Muscle of arm (tissue), 14 donors: ENCODE measurements at places on chromosomes 1 and 21. TPM values are rescaled to one million over a fixed set of nuclear protein-coding genes. Genes with fewer than 3 reads are reported as not detected.

The LRRC41 gene
- polyA plus RNA-seq: 60.3 TPM

- DNase-seq: no peak
Observed at GRCh38 chr1:193537266-193538002, 351.0 kb upstream of the B3GALT2 start.

The ADSS2 gene
- polyA plus RNA-seq: 26.6 TPM

GRCh38 chr1:3462356-3463012, 8.0 kb downstream of the ARHGEF16 start:
- DNase-seq: no peak

The OR6N1 gene
- not detected for polyA plus RNA-seq

The LEMD1 gene
- polyA plus RNA-seq: not detected

GRCh38 chr1:201947697-201948008, 1.3 kb upstream of the LMOD1 start:
- no peak for DNase-seq

The NVL gene
- polyA plus RNA-seq: not detected

The CYP2J2 gene
- 38.4 TPM for polyA plus RNA-seq

GRCh38 chr1:239276051-239276450, 110.3 kb upstream of the CHRM3 start:
- DNase-seq: no peak

The DSCAM gene
- polyA plus RNA-seq: 1.9 TPM

GRCh38 chr1:2526824-2527555, 594 bp upstream of the PANK4 start:
- DNase-seq: no peak

- DNase-seq: no peak
Observed at GRCh38 chr21:38834725-38835124, 29.0 kb downstream of the ETS2 start.

DNA sequence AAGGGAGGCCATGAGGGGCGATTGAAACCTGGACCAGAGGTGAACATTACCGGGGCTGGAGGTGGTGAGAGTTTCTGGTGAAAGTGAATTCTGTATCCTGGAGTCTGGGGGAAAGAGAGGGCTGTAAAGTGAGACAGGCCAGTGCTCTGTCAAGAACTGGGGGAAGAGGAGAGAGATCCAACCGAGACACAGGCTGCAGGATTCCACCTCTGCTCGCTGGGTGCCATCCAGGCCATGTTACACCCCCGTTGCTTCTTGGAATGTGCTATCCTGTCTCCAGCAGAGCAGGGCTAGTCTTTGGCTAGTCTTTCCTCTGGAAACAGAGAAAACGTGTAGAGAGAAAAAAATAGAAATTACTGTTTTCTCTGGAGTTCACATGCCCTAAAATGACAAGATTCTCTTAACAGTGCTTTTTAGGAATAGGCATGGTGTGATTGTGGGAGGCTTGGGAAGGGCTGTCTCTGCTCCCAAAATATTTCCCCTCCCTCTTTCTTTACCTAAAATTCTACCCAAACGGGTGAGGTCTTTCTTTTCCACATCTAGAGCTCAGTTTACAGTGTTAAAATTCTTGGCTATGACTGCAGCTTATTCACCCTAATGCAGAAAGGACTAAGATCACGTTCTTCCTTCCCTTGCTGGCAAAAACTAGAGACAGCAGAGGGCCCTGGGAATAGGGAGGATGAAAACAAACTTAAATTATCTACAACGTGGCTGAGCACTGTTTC, 16.5 kb upstream of the OVAAL start:
- DNase-seq: peak; percentile 10

DNA sequence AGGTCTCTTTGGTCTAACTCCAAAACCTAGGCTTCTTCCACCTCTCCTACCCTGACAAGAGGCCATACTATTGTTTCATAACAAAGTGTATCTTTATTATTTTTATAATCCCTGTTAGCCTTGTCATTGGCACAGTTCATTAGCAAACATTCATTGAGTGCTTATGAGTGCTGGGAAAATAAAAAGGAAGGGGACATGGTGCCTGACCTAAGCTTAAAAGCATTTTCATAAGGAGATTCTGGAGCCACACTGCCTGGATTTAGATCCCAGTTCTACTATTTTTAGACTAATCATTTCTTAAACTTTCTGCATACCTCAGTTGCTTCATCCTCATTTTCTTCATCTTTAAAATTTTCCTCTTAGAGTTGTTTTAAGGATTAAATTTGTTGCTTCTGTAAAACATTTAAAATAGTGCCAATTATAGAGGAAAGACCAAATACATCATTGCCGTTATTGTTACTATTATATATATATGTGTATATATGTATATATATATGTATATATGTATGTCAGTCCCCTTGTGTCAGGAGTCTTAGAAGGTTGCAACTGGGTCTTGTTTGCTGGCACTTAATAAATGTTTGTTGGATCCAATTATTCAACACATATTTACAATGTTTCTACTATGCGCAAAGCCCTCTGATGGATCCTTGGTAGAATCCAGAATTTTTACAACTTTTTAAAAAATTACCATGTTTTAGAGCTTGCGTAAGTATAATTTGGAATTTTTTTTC, 250.9 kb upstream of the SGIP1 start:
- no peak for DNase-seq

- no peak for DNase-seq
Observed at GRCh38 chr1:37137014-37137413, 102.7 kb upstream of the GRIK3 start.

- no peak for DNase-seq
Observed at GRCh38 chr1:219908170-219908569, 20.2 kb downstream of the SLC30A10 start.

DNA sequence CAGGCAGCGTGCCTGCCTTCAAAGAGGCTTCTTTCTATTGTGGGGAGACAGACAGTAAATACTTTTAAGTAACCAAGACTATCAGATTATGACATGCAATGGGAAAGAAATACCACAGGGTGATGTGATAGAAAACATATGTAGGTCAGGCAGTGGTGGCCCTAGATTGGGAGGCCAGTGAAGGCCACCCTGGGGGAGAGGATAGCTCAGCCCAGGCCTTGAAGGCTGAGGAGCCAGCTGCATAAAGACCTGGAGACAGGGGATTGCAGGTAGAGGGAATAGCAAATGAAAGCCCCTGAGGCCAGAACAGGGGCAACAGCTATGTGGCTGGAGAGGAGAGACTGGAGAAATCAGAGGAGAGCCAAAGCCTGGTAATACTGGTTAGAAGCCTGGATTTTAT, 4.0 kb downstream of the SOX13 start:
- no peak for DNase-seq

The CD1C gene
- polyA plus RNA-seq: 1.4 TPM

The TEDDM1 gene
- not detected for polyA plus RNA-seq

GRCh38 chr1:89615676-89616598, 17.0 kb upstream of the LRRC8C start:
- no peak for DNase-seq

The TMEM201 gene
- 11.3 TPM for polyA plus RNA-seq

GRCh38 chr21:33219954-33220353, 9.8 kb upstream of the IFNAR2 start:
- DNase-seq: no peak

- DNase-seq: no peak
Observed at GRCh38 chr1:173954179-173954578, 37.1 kb upstream of the SERPINC1 start.

- DNase-seq: no peak
Observed at GRCh38 chr1:183186841-183187240, 777 bp downstream of the LAMC2 start.

DNA sequence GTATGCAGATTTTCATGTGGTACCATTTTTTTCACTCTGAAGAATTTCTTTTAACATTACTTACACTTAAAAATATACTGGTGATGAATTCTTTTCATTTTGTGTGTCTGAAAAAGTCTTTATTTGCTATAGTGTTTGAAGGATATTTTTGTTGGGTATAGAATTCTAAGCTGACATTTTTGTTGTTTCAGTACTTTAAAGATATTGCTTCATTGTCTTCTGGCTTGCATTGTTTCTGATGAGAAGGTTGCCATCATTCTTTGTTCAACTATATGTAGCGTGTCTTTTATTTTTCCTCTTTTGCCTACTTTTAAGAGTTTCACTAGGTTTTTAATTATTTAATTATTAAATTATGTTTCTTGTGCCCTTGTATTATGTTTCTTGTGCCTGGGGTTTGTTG, 8.0 kb downstream of the HS2ST1 start:
- DNase-seq: no peak

The RBP7 gene
- polyA plus RNA-seq: 3.9 TPM

The LCE2C gene
- polyA plus RNA-seq: not detected

GRCh38 chr1:159927211-159927848, 2.0 kb upstream of the TAGLN2 start:
- no peak for DNase-seq

- peak; percentile 84 for DNase-seq
Observed at GRCh38 chr1:78617615-78618026, 2.6 kb upstream of the IFI44L start.

DNA sequence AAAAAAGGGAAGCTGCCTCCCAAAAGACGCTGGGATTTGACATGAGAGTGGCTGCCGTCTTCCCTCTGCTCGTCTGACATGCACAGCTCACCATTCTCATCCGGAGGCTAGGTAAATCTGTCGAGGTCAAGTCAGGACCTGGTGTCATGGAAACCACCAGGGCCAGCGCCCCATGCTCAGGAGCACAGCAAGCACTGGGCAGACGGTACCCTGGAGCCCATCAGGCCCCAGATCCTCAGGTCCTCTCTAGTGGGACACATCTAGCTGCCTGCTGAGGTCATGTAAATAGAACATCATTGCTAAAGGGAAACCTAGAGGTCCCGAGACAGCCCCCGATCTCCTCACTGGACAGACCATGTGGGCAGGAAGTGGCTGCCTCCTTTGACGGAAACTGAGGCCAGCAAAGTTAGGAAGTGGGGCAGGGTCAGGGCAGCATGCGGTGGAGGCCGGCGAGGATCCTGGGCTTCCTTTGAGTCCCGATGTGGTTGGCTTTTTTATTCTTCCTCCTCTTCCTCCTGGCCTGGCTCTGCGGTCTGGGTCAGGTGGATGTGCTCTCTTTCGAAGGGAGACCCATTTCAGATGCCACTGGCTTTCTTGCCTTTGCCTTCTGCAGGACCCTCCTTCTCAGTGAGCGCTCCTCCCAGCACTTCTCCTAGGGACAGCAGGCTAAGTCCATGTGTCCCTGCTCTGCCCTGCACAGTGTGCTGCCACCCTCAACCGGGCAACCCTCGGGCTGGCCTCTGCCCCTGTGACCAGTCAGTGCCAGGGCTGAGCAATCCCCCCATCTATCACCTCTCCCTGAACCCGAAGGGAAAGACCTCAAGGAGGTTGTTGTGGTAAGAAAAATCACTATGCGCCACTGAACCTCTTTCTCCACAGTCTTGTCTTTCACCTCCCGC, 5.9 kb downstream of the AGT start:
- no peak for DNase-seq

DNA sequence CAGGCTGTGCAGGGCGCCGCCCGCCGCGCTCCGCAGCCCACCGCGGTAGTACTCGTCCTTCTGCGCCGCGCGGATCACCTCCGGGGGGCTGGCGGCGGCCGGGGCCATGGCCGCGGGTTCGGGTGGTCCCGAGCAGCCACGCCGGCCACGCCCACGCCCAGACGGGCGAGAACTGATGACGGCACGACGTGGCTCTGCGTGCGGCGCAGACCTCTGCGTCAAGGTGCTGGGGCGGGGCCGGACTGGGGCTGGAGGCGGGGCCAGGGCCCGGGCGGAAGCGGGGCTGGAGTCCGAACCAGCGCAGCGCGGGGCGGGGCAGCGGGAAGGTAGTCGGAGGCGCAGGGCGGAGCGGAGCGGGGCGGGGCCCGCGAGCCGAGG, at the start of gene PEX10:
Gene PEX10, minus strand, starts transcription at position 170 of the 378 bp plus-strand sequence. Its CDS starts 62 bp downstream, at position 108.
- peak; percentile 96 for DNase-seq
